ENCODE measurements at places on chromosomes 1 and 21.

- DNase-seq = no peak
These were observed 25.2 kb downstream of the HTR6 start for GRCh38 chr1:19689856-19690255.

DNA sequence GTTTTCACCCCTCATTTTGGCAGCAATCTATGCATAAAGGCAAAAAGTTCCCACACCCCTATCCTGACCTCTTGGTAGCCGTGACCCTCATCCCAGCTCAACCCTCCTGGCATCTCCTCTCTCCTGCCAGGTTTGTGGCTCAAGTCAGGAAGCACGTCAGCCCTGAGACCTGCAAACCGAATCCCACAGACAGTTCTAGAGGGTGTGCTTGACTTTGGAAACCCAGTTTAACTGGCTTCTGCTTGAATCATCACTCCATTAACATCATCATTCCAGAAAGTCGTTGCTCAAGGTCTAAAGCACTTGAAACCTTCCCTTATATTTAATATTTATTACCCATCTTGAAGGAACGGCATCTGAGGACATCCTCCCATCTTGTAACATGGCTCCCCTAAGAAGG lies 133.4 kb upstream of the ERG start:
- no peak for DNase-seq

DNA sequence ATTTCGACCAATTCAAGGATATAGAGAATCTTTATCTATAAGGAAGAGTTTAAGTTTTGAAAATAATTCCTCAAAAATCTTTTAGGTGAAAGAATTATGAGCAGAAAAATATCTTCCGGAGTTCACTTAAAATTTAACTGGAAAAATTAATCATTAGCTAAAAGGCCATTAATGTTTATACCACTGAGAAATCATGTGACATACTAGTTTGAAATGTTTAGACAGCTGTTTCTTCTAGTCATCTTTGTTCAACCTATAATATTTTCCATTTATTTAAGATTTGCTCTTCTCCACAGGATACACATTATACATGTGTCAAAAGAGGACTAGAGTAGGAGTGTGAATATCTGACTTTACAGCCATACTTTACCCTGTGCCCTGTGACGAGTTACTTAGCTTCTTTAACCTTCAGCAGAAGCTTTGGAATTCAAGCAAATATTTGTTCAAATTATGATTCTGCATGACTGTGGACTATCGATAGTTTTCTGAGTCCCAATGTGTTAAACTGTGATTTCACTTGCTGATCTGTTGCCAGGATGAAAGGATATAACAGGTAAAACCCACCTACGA lies 374.8 kb downstream of the BRINP3 start:
- no peak for DNase-seq

DNA sequence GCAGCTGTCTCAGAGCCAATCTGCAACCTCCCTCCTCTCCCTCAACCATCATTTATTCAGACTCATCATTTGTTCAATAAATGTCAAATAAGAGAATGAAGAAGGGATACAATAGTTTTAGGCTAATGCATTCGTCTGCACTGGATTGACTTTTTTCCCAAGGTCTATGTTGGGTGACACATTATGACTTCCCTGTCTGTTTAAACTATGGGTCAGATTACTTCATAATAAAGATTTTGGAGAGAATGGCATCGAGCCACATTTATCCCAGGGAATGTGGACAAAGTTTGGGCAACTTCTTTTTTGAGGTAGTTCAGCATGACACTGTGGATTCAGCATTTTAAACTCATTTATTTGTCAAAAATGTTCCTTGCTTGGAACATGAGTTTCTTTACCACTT lies 107.4 kb upstream of the ADGRL2 start:
- no peak for DNase-seq
